Gastroesophageal sphincter (tissue), 4 donors: ENCODE measurements at places on chromosomes 5 and 9.

DNA sequence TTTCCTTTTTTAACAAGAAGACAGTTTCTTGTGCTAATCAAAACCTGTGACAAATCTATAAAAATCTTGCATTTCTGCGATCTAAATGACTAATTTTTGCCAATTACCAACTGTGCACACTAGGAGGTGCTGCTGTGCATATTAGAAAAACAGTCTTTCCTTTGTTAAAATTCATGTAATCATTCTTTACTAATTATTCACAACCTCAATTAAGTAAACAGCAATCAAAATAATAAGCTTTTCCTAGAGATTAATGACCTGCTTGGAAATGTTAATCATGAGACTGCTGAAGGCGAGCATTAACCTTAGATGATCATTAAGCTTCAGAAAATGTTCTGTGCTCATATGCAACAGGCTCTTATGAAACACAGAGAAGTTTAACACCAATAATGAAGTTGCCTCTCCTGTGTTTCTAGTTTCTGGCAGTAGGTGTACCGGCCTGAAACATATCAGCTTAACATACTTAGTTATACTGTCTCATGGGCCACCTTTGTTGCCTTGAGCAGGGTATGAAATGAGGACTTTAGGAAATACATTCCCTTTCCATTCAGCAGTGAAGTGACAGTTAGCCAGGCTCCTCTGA, 17.7 kb downstream of the RFESD start:
- peak; percentile 48 for ATAC-seq

DNA sequence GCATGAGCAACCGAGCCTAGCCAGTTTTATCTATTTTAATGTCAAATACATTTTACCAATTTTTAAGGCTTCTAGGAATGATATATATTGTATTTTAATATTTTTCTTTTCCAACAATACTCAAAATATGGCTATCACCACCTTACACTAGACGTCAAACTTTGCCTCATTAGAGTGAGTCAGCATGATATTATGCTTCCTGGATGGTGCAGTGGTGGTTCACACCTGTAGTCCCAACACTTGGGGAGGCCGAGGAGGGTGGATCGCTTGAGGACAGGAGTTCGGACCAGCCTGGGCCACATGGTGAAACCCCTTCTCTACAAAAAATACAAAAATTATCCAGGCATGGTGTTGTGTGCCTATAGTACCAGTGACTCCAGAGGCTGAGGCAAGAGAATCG, 7.3 kb upstream of the CDC14B start:
- ATAC-seq = no peak

- peak; percentile 37 for ATAC-seq
Measured at GRCh38 chr9:137382444-137383080, 40.4 kb downstream of the EXD3 start.

- no peak for ATAC-seq
Measured at GRCh38 chr5:159038907-159039306, 60.8 kb downstream of the EBF1 start.

DNA sequence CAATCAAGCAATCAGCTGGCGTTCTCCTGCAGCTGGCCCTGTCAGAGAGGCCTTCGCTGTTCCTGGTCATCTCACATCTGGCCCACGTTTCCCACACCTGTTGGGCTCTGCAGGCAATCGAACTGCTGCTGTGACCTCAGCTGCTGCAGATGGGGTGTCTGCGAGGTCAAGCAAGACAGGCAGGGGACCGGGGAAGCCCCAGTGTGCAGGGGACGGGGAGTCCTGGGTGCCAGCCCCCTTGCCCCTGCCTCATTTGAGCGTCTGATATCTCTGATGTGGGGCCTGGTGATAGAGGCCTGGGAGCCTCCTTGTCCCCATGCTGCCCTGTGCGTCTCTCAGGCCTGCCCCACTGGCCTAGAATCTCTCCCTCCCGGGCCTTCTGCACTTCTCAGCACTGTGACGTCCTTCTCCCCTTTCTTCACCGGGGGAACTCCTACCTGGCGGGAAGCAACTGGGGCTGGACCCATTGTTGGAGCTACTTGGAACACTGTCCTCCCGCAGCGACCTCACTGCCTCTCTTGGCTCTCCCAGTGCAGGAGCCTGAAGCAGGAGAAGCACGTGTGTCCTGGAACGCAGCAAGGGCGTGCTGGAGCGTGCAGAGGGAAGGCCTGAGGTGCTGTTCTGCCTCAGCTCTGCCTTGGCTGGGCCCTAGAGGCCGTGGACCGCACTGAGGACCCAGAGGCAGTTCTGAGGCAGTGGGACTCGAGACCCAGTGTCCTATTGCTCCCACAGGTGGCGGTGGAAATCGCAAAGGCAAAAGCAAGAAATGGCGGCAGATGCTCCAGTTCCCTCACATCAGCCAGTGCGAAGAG, 3.9 kb downstream of the GRK6 start:
- no peak for ATAC-seq

- ATAC-seq = no peak
Measured at GRCh38 chr9:91043811-91044175, 242.2 kb downstream of the SYK start.

DNA sequence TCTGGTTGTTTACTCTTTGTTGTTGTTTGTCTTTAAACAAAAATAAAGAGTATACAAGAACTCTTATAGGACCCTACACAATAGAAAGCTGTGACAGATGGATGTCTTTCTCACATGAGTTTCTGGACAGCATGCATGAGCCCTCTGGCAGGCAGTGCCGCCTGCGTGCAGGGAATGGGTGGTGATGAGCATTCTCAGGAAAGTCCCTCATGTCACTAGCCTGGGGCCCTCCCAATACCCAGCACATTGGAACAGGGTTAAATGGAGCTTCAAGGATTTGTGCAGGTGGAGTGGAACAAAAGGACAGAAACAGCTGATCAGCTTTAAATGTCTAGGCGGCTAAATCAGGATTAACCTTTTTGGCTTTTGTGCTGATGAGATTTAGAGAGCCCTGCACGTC, 181.0 kb upstream of the CD180 start:
- ATAC-seq = no peak

- no peak for ATAC-seq
Measured at GRCh38 chr5:37553720-37554404, 174.7 kb downstream of the WDR70 start.

DNA sequence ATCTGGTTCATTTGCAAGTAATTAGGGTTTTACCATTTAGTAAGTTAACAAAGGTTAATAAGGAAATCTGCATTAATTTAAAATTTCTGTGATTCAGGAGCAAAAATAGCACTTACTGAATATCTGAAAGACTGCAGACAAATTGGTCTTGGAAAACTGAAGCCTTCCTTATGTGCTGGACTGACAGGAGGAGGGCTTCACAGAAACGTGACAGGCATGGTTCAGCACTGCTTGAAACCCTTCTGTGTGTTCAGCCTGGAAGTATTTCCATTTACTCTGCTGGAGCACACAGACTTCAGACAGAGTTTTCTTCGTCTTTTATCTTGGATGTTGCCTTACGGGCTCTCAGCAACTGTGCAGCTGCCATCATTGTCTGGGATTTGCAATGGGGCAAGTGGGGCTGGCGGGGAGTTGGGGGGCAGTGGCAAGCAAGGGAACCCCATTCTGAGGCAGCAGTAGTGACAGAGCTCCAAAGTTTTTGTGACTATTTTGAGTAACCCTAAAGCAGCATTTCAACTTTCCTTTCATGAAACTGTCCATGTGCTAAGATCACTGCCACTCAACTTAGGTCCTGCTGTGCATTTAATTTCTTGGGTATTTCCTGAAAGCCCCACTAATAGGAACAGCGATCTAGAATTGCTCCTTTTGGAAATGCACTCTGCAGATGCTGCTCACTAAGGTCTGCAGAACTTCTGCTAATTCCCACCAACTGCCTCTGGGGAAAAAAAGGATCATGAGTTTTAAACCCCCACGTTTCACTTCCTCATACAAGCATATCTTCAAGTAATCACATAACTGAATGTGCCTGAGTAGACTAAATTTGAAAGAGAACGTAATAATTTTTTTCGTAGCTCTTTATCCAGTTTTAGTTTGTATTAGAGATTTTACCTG, 56.6 kb downstream of the KCNN2 start:
- no peak for ATAC-seq

DNA sequence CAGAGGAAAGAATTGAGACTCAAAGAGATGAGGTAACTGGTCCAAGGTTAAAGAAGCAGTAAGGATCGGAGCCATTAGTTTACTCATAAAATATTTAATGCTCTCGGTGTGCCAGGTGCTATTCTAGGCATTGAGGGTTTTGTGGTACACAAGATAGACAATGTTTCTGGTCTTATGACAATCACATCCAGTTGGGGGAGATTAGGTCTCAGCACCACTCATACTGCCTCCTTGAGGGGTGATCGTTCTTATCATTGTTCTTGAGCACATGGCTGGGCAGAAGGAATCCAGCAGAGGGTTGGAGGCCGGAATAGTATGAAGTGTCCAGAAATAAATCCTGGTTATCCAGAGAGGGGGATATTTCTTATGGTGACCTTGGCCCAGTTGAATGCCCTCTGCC, 40.7 kb upstream of the LCP2 start:
- ATAC-seq = no peak

GRCh38 chr5:176185133-176185733, 53.0 kb upstream of the SIMC1 start:
- no peak for ATAC-seq

GRCh38 chr5:57324181-57324580, 150.3 kb downstream of the GPBP1 start:
- no peak for ATAC-seq

DNA sequence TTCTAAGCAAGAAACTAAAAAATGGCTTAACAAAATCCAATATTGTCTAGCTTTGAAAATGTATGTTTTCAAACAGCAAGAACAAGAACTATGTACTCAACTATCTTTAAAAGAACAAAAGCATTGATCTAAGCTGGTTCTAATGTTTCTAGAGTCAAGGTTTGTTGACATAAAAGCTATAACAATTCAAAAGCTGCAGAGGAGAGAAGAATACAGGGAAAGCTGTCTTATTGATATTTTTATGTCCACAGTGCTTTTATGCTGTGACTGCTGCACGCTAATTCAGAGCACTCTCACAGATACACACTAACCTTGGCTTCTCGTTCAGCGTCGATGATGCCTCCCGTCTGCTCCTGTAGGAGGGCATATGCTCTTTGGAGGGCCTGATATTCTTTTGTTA, 129.5 kb upstream of the DPYSL3 start:
- no peak for ATAC-seq

GRCh38 chr5:65382582-65382981, 99.1 kb downstream of the ADAMTS6 start:
- ATAC-seq = no peak

GRCh38 chr5:178435321-178436238, 154.6 kb downstream of the COL23A1 start:
- ATAC-seq = no peak

GRCh38 chr5:16536246-16536645, 70.6 kb upstream of the ZNF622 start:
- ATAC-seq = no peak

GRCh38 chr5:7878381-7878873, 9.5 kb downstream of the MTRR start:
- no peak for ATAC-seq

DNA sequence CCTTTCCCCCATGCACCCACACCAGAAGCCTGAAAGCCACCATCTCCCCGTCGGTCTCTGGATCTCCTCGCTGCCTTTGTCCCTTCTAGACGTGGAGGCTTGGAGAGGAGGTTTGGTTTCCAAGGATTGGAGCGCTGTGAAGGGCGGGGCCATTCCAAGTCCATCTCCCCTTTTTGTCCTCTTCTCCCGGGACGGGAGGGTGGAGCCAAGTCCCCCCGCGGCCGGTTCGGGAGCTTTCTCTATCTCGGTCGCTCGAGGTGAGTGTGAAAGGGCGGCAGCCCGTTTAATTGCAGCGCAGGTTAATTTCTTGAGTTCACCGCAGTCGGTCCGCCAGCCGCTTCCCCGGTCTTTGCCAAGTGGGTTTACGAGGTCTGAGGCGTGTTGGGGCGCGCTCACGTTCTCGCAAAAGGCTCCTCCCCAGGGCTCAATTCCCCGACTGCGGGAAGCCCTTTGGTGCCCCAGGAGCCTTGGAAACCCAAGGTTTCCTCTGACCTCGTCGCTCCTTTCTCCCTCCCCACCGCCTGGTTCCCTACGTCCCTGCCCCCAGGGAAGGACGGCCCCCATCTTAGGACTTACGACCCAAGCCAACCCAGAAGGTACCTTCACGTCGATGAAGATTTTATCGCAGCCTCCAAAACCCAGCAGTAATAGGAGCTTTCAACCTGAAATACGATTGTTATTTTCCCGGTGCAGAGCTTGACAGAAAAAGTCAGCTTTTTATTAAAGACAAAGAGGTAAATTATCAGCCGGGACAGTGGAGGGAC, 2.8 kb upstream of the ZNF462 start:
- no peak for ATAC-seq

DNA sequence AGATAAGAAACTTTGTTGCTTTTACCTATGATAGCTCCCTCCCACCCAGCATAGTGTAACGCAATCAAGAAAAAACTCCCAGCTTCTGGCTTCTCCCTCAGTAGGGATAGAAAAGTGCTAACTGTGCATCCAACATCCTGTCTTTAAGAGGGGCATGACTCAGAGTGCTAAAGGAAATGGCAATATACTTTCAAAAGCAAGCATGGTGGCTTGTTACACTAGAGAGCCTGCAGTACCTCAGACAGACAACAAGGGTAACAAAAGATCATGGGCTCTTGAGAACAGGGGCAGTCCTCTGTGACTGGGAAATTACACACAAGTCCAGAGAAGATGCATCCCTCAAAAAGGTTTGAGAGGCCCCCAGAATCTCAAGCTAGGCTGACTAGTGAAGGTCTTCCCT, 37.8 kb downstream of the PRELID2 start:
- no peak for ATAC-seq

GRCh38 chr9:134887686-134888602, 7.3 kb downstream of the FCN2 start:
- ATAC-seq = no peak

GRCh38 chr9:18061856-18062255, 412.1 kb upstream of the ADAMTSL1 start:
- no peak for ATAC-seq

DNA sequence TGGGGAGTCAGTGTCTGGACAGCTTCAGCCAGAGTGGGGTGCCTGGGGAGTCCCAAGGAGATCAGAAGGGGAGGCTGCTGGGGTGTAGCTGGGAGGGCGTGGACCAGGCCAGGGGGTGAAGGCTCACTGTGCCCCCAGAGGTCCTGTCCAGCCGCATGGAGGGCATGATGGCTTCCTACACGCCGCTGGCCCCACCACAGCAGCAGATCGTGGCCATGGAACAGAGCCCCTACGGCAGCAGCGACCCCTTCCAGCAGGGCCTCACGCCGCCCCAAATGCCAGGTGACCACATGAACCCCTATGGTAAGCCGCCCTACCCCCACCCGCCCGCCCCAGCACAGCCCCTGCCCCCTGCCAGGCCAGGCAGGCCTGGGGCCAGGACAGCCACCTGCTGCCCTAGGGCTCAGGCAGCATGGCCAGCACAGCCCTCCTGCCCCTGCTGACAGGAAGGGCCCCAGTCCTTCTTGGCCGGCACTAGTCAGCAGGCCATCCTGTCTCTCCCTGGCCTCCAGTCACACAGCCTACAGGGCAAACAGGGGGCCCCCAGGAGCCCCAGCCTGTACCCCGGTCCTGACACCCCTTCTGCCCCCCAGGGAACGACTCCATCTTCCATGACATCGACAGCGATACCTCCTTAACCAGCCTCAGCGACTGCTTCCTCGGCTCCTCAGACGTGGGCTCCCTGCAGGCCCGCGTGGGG, 82.1 kb downstream of the LMX1B start:
- ATAC-seq = no peak

GRCh38 chr9:126665644-126666035, 51.9 kb downstream of the LMX1B start:
- no peak for ATAC-seq

- no peak for ATAC-seq
Measured at GRCh38 chr5:81245871-81246235, 12.7 kb downstream of the CKMT2 start.
